ENCODE measurements at places on chromosomes 3 and 15. TPM values are rescaled to one million over a fixed set of nuclear protein-coding genes. Genes with fewer than 3 reads are reported as not detected.

- no peak for DNase-seq
Measured at GRCh38 chr15:92069308-92070250, 216.1 kb downstream of the SLCO3A1 start.

DNA sequence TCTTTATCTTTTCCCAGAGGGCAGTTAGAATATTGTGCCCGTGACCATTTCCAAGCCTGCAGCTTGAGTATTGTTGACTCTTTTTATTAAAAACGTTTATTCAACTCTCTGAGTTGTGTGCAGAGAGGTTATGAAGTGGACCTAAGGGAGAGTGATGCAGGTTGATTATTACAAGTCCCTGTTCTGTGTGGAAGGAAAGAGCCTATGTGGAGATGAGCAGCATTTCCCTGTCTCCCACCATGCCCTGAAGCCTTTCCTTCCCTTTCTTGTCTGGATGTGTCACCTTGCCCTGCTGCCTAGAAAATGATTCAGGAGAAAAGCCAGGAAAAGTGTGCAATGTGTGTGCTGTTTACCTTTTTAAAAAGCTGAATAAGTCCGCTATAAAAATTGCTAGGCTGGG, 19.4 kb downstream of the ZPLD1 start:
- DNase-seq: no peak

GRCh38 chr3:97825101-97825500, 3.3 kb downstream of the CRYBG3 start:
- no peak for DNase-seq

GRCh38 chr3:38843898-38844297, 27.9 kb upstream of the SCN10A start:
- peak; percentile 35 for DNase-seq

GRCh38 chr3:115571413-115571812, 51.9 kb upstream of the GAP43 start:
- no peak for DNase-seq

DNA sequence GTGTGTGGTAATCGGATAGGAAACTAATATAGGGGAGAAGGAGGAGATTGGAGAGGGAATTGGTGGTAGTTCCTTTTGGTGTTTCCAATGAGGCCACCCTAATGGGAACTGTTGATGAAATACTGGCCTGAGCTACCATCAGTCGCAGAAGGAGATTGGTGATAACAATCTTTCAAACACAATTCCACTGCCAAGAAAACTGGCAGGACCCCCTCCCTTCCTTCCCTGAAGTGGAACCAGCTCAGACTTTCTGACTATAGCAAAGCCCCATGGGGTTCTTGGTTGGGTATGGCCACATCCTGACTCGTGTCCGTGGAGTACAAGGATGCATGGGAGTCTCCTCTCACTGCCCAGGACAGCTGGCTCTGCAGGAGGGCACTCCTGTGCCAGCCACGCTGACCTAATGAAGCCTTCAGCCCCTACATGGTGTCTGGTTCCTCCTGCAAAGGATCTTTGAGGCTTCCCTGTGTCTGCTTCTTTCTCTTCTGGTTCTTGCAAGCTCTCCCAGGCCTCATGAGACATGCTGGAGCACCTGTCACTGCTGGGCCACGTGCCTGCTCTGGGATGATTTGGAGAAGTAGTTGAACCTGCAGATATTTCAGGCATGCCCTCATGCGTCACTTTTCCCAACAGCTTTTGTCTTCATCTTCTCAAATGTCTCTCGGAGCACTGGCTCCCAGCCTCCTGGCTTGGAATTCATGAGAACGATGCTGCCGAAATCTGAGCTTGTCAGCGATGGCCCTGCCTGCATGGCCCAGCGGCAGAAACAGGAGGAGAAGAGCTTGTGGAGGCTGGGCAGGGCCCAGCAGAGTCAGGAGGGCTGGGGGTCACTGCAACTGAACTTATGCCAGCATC, 90.0 kb upstream of the ADPGK start:
- peak; percentile 94 for DNase-seq

DNA sequence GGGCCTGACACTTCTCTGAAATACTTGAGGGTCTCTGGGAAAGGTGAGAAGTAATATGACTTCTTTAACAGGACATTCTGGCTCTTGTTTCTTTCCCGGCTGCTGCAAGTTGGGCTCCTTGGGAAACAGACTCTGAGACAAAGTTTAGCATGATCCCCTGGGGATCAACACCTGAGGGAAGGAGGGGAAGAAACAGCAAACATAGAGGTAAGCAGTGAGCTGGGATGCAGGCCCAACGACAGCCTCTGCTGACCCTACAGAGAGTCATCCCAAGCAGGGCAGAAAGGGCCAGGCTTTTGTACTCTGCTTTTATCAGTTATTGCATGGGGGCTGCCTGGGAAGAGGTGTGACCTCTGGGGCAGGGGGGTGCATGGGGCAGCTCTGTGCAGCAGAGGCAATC, 26.8 kb upstream of the DUT start:
- no peak for DNase-seq

GRCh38 chr15:81155375-81156218, 21.5 kb downstream of the CFAP161 start:
- DNase-seq: peak; percentile 72

DNA sequence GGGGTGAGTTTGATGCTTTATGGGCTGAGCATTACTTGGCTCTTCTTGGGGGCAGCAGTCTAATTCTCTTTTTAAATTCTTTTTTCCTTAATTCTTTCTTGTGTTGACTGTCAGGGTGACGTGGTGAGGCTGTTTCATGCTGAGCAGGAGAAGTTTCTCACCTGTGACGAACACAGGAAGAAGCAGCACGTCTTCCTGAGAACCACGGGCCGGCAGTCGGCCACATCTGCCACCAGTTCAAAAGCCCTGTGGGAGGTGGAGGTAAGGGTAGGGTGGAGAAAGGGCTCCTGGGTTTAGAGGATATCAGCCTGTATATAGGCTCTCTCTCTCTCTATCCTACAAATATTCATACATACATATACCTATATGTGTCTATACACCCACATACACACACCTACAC, 152.3 kb downstream of the ITPR1 start:
- no peak for DNase-seq

GRCh38 chr3:185729337-185730055, 95.3 kb downstream of the IGF2BP2 start:
- no peak for DNase-seq

GRCh38 chr15:68345481-68345880, 67.9 kb downstream of the FEM1B start:
- DNase-seq: peak; percentile 92

DNA sequence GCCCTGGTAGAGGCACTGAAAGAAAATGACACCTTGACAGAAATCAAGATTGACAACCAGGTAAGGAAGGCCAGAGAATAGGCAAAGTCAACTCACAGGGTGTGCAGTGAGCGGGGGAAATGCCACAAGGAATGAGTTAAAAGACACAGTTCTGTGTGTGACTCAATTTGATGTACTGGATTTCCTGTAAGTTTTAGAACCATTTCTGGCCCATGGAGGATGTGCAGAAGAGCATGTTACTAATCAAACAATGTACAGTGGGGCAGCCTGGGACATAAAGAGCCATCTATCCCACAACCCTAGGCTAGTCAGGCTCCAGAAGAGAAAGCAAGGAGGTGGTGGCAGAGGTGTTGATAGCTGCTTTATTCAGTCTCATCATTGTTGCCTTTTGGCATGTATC, 31.2 kb upstream of the TMOD3 start:
- DNase-seq: no peak

DNA sequence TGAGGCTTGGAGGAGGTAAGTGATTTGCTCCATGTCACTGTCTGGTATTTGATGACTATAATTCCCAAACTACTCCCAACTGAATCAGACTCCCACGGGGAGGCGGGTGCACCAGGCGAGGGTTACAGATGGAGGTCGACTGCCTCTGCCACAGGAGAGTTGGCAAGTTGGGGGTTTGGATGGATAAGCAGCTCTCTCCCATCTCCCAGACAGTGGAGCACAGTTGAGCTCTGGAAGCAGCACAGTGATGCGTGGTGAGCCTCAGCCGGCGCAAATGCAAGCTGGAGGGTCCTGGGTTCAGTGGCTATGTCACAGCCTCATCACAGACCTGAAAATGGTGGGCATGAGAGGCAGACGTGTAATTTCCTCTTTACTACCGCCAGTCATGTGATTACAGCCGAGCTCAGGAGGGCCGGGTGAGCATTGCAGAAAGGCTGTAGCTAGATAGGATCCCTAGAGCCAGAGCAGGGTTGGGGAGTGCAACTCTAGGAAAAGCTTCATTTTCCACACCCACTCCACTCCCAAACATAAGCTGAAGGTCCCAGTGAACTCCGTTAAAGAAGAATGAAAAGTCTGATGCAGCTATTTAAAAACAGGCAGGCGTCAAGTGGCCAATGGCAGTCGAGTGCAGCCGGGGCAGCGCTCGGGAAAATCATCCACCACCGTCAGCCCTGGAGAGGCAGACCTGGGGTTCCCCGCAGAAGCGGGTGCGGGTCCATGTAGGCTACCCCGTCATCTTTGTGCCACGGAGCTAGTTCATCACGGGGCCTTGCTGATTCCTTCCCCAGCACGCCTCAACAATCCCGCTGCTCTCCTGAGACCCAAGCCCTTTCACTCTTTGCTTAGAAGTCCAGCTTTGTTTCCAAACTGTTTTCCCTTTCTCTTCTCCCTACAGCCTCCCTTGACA, 33.3 kb upstream of the VPS8 start:
- DNase-seq: no peak

Gene MRAS
- 43.0 TPM for total RNA-seq

Gene PAQR9
- not detected for total RNA-seq

Gene GPR171
- not detected for total RNA-seq

Gene ZNF80
- not detected for total RNA-seq

Gene CNTN4
- 34.3 TPM for total RNA-seq

Gene ZNF621
- total RNA-seq: 13.3 TPM
